ENCODE measurements at places on chromosomes 12 and 14.
A peak's percentile ranks its signal among the peaks of the same experiment; 100 is the strongest.

GRCh38 chr14:47557894-47558293 lies 117.5 kb downstream of the MDGA2 start:
- no peak for DNase-seq

DNA sequence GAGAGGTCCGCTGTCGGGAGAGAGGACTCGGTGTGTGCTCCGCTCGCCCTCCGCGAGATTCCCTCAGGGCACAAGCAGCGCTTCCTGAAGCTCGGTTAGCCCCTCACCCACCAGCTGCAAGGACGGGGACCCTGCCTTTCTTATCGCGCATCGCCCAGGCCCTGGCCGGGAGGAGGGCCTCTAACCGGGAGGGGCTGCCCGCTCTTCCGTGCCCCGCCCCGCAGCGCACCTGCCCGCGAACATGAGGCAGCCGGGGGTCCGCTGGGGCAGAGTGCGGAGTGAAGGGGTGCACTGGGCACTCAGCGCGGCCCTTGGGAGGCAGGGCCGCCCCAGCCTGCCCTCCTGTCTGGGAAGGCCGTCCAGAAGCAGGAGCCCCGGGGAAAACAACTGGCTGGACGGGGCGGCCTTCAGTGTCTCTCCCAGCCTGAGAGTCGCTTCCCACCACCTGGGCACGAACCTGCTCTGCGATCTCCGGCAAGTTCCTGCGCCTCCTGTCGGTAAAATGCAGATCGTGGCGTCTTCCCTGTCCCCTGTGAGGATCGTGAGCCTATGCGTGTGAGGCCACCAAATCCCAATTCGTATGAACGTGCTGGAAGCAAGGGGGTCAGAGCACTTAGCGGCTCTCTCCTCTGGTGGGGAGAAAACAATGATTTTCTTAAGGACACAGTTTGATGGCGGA lies 28.0 kb upstream of the ADIPOR2 start:
- peak; percentile 63 for DNase-seq

DNA sequence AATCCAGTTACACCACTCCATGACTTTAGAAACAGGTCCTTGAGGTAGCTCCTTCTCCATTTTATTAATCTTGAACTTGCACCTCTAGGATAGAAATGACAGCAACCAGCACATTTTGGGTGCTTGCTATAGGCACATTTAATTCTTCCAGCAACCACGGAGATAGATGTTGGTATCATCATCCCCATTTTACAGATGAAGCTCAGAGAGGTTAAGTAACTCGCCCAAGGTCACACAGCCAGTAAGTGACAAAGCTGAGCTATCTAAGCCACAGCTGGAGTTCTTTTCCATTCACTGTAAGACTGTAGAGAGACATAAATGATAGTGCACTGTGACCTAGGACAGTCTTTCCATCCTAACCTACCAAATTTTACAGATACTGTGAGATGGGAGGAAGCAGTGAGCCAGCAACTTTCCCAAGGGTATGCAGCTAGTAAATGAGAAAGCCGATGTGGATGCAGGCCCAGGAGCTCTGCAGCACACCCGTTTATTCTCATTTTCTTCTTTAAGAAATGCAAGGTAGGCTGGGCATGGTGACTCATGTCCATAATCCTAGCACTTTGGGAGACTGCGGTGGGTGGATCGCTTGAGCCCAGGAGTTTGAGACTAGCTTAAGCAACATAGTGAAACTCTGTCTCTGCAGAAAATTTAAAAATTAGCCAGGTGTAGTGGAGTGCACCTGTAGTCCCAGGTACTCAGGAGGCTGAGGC lies 103.2 kb downstream of the TBX5 start:
- DNase-seq: no peak

- no peak for DNase-seq
These were observed 31.8 kb downstream of the SLC35F4 start for GRCh38 chr14:57834001-57834598.

GRCh38 chr14:95611293-95611880 lies 74.8 kb upstream of the TCL1B start:
- DNase-seq: no peak

DNA sequence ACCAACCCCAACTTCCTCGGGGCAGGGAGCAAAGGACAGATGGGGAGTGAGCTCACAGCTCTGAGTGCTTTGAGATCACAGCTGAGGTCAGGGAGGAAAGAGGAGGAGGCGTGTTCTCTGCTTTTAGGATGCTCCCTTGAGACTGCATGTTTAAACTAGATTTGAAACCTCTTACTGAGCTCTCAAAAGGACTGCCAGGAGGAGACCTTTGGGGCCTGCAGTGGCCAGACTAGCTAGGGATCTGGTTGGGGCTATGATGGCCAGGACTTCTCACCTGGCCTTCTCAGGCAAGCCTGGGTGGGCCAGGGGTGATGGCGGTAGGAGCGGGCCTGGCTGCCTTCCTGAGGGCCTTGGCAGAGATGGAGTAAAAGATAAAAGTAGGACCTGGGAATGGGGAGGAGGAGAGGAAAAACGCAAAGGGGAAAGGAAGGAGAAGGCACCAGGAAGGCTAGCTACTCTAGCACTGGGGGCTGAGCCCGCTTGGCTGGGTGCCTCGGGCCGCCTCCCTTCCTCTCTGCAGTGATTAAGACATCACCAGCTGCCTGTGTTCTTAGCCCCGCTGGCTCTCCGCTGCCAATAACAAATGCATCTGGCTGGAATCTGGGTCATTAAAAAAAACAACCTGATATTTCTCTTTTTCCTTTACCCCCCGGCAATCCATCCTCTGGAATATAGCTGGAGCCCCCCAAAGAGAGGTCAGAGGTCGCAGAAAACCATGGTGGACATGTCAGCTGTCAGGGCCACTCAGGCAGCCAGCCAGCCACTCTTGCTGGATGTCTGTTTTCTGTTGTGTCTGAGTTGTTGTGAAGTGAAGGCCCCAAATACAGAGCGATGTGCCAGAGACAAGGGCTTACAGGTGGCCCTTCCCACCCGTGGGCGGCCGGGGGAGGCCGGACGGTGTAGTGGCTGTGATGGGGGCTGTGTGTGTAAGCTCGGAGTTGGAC lies 141.3 kb downstream of the TSPAN9 start:
- DNase-seq: peak; percentile 38

DNA sequence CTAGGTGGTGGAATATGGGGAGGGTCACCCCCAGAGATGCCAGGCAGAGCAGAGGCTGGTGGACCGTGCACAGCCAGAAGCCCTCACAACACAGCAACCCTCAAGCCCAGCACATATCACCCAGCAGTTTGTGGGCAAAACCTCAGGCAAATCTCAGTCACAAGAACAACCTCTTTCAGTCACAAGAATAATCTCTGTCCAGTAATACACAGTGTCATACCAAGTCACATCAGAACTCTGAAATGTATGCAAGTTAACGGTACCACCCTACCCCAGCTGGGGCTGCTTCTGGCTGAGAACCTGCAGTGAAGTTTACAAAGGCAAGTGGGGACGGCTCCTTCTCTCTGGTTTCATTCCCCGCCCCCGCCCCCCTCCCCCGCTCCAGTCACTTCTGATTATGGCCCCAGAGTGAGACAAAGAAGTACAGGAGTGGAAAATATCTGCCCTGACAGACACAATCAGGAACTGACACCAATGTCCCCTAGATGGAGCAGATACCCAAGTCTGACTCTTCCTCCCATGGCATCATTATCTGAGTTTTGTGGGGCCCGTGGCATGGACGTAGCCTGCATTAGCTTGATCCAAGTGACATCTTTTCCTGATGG lies 480.9 kb upstream of the TMEM132C start:
- DNase-seq: no peak

- peak; percentile 37 for DNase-seq
These were observed 138.5 kb downstream of the ANO6 start for GRCh38 chr12:45354399-45354798.

DNA sequence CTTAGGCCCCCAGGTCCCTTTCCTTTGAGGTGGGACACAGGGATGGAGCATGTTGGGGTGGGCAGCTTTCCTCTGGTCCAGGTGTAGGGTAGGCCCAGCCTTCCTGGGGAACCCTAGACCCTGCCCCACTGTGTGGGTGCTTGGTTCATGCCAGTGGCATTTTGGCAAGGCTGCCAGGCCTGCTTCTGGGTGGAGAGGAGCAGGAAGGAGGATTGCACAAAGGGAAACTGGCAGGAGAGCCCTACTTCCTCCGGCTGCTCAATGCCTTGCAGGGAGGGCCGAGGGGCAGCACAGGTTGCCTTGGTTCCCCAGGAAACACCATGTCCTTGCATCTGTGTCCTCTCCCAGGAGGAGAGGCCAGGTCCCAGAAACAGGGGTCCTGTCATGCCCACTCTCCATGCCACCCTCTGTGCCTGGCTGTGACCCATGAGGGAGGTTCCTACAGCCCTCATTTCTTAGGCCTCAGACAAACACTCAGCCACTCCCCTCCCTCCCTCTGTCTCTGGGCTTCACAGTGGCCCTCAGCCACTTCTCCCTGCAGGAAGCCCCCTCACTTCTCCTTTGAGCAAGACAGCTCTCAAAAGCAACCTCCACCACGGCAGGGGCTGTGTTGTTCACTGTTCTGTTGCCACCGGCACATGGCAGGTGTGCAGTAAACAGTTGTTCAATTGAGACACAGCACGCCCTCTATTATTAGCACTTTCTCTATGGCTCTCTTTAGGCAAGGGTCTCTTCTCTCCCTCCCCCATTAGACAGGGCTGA lies 6.8 kb upstream of the KRT80 start:
- DNase-seq: no peak

GRCh38 chr14:102508774-102509745 lies 516 bp downstream of the ANKRD9 start:
- peak; percentile 45 for DNase-seq

DNA sequence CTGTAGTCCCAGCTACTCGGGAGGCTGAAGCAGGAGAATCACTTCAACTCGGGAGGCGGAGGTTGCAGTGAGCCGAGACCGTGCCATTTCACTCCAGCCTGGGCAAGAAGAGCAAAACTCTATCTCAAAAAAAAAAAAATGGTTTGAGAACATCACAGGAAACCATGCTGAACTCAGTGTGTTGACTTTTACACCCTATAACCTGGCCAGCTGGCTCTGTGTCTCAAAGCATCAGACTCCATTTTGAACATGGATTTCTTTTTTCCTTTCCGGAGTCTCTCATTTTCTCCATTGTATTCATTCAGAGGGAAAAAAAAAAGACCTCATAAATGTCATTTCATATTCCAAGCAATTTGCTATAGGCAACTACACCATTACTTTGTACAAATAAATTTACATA lies 63.2 kb upstream of the FOXN3 start:
- DNase-seq: no peak

- no peak for DNase-seq
These were observed 210.5 kb downstream of the FOXN3 start for GRCh38 chr14:89206389-89207031.

GRCh38 chr12:50248883-50249282 lies 34.4 kb downstream of the LIMA1 start:
- DNase-seq: no peak

GRCh38 chr14:96508900-96509299 lies 6.7 kb downstream of the PAPOLA start:
- DNase-seq: no peak

GRCh38 chr12:116919247-116919661 lies 8.5 kb downstream of the FBXW8 start:
- DNase-seq: peak; percentile 11

DNA sequence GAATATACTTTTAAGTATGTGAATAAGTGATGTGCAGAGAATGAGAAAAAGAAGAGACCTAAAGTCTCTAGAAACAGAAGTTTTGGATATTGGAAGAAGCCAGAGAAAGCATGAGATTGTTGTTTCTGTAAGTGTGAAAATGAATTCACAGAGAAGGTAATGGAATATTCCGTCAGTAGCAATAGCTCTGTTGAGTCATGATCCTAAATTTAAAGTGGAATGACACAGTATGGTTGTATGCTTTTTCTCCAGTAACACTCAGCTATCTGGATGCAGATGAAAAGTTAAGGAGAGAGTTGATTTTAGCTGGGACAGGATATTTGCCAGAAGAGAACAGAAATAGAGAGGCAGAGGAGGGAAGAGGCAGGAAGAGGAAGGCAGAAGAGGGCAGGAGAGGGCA lies 1166.3 kb downstream of the GALC start:
- no peak for DNase-seq

GRCh38 chr14:24837280-24838046 lies 203.5 kb upstream of the GZMB start:
- no peak for DNase-seq

- no peak for DNase-seq
These were observed 68.0 kb downstream of the GRIN2B start for GRCh38 chr12:13913371-13913770.

All from mucosa of gallbladder (tissue), 1 donor.